NCI-H1436 treated with DMSO at 0.1 percent for 48 hours (cell line): ENCODE measurements at places on chromosomes 13 and 19.

DNA sequence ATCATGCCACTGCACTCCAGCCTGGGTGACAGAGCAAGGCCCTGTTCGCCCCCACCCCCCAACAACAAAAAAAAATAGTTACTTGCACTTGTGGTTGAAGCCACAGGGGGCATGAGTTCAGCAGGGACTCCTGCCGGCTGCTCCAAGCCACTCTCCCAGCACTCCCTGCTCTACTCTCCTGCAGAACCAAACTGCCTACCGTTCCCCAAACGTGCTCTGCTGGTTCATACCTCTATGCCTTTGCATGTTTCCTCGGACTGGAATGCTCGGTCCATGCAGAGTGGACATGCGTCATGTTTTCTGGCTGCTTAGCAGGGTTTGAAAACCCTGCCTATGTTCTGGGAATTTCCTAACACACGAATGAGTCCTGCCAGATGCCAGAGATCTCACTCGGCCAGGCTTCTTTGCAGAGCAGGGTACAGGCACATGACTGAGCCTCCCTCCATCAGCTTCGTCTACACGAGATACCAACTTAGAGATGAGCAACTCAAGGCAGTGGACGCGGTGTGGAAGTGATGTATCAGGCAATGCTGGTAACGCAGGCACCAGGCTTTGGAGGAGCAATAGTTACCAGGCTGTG is 8.5 kb upstream of the SLC25A15 start:
- no peak for DNase-seq

DNA sequence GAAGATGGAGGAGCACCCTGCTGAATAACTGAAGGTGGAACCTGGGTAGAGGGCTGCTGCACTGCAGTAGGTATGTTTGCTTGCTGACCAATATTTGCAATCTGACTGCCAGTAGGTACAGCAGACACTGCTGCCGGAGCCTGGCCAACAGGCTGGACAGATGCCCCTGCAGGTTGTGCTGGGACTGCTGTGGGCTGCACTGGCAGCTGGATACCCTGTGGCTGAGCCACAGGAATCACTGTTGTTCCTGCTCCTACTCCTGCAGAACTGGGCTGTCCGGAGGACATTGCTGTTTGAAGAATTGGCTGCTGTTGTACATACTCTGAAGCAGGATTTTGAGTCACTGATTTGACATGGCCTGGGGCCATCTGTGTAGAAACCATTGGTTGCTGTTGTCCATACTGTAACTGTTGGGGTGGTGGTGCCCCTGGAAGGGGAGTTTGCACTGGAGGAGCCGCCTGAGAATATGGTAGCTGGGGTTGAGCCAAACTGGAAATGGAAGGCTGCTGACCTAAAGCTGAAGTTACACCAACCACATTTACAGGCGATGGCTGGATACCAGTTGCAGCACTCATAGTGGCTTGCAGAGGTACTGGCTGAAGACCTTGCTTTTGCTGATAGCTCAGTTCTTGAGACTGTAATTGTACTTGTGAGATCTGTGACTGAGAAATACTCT is 2.2 kb downstream of the TSC22D1 start:
- DNase-seq, result no peak

DNA sequence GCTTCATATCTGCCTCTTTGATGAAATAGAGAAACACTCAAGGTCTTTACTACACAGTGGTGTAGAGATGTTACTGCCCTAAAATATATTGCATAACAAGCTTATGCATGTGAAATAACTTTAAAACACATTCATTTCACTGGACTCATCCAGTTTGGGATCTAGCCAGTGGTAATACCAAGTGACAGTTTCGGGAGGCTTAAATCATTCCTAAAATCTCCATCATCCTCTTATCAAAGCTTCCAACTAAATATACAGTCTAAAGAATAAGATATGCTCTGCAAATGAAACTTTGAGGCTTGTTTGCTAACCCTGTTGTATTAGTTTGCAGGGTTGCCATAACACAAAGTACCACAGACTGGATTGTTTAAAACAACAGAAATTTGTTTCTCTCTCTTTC is 52.8 kb downstream of the THSD1 start:
- DNase-seq, result no peak

- no peak for DNase-seq
These were observed 2.7 kb downstream of the ARGLU1 start for GRCh38 chr13:106565127-106565775.

- no peak for DNase-seq
These were observed 364.5 kb downstream of the DNAJC15 start for GRCh38 chr13:43387880-43388279.

- no peak for DNase-seq
These were observed 63.3 kb downstream of the MBNL2 start for GRCh38 chr13:97285221-97285955.

- no peak for DNase-seq
These were observed 1.4 kb upstream of the TSHZ3 start for GRCh38 chr19:31350693-31351055.

DNA sequence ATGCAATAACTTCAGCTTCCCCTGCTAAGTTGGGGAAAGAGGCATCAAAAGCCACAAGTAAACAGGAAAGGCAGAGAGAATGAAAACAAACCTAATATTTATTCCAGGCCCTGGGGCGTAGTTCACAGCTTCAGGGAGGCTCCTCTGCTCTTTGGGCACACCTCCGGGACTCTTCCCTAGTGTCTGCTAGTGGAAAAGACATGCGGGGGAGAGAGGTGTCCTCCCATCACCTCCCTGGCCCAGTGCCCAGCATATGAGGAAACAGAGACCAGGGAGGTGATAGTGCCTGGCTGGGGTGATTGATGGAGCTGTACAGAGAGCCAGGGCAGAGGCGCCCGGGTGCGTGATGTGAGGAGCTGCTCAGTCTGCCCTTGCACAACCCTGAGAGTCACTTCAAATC is 71.0 kb downstream of the RASL11A start:
- DNase-seq, result no peak

- DNase-seq, result no peak
These were observed 77.5 kb upstream of the POMP start for GRCh38 chr13:28581451-28581850.
